RPMI7951 (cell line): ENCODE measurements at places on chromosomes 7 and 10. TPM values are rescaled to one million over a fixed set of nuclear protein-coding genes. Genes with fewer than 3 reads are reported as not detected.
A peak's percentile ranks its signal among the peaks of the same experiment; 100 is the strongest.

Gene WNT8B
- not detected in 2 replicates for total RNA-seq

Gene GHRHR
- not detected in 2 replicates for total RNA-seq

Gene NUTM2D
- total RNA-seq = 0.36 and 0.59 TPM in 2 replicates

Gene ALOX5
- total RNA-seq = 0.10 TPM in 1 of 2 replicates, not detected in the other

Gene HOXA6
- 1.8 and 7.2 TPM in 2 replicates for total RNA-seq

Gene CRPPA
- total RNA-seq = 2.8 and 3.4 TPM in 2 replicates

Gene FAM221A
- 0.72 and 1.7 TPM in 2 replicates for total RNA-seq

Gene GIMAP5
- 0.49 TPM in 1 of 2 replicates, not detected in the other for total RNA-seq

Gene TCAF2
- 3.6 and 4.2 TPM in 2 replicates for total RNA-seq

Gene CRHR2
- total RNA-seq = not detected in 2 replicates

Gene SEMA3E
- total RNA-seq = under 0.01 and 0.29 TPM in 2 replicates

DNA sequence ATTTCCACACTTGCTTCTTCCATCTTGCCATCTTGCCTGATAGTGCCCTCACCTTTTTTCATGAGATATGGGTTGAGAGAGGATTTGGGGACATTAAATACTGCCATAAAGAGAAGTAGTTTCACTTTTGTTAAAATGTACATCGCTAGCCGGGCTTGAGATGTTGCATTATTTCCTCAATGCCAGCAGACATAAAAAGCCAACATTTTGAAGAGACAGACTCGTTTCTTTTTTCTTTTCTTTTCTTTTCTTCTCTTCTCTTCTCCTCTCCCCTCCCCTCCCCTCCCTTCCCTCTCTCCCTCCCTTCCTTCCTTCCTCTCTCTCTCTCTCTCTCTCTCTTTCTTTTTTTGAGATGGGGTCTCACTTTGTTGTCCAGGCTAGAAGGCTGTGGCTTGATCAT, 17.9 kb downstream of the ENKUR start:
- no peak for DNase-seq

DNA sequence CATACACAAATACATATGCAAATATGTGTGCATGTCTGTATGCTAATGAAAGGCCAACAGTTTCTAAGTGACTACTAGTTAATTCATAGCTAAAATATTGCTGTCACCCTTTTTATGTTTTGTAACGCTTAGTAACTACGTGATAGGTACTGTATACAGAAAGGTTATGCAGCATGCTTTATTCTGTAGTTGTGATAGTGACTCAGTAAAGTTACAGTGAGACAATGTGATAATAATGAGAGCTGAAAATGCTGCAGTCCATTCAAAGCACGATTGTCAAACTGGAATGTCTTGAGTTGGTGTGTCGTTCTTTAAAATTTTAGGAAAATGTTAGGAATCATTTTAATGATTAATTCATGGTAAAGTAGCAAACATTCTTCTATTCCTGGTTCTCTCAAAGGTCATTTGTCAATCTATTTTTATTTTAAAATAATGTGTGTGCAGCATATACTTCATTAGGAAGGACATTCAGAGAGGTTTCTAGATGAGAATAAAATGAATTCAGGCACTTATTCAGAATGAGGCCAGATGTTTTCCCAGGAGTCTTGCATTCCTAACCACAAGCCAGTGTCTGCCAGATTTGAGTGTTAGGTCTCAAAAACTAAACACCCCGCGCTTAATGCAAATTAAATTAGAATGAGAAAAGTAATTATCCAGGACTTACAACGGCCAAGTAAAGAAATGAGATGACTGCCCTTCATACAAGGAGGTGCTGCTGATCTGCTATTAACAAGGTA, 408.8 kb upstream of the FZD8 start:
- DNase-seq = no peak

DNA sequence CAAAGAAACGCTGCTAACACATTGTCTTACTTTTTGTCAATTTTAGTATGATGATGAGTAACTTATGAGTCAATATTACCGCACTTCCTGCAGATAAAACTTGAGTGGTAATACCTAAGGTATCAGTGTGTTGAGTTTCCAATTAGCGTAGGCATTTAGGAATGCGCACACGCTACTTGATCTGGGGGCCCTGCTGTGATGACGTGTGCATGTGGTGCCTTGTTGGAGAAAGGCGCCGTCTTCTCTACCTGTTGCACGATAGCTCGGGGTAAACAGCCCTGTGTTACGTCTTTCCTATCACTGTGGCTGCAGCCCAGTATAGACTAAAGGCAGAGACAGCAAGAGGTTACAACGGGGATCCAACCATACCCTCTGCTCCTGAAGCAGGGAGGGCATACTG, 476.8 kb upstream of the ADARB2 start:
- peak; percentile 93 for DNase-seq

- DNase-seq = peak; percentile 71
Observed at GRCh38 chr7:44194069-44194468, 4.8 kb upstream of the GCK start.

DNA sequence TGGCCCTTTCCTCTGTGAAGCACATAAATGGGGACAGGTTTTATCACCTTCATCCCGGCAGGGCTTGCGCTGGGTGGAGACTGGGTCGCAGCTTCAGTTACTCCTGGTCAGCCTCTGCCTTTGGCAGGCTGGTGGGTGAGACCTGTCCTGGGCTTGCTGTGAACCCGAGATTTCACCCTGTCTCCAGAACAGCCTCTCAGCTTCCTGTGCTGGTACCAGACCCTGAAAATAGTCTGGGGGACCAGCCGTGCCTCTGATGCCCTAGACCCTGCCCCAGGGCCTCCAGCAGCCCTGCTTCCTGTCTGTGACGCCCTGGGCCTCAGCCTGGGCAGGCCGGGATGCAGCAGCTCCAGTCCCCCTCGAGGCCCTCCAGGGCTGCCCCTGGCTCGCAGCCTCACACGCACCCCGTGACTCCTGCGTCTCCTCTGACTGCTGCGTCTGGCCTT, 13.2 kb upstream of the PWWP2B start:
- DNase-seq = no peak

- DNase-seq = peak; percentile 75
Observed at GRCh38 chr7:142632271-142633134, 116.8 kb upstream of the PRSS1 start.

- no peak for DNase-seq
Observed at GRCh38 chr7:37545619-37546534, 97.2 kb upstream of the ELMO1 start.

DNA sequence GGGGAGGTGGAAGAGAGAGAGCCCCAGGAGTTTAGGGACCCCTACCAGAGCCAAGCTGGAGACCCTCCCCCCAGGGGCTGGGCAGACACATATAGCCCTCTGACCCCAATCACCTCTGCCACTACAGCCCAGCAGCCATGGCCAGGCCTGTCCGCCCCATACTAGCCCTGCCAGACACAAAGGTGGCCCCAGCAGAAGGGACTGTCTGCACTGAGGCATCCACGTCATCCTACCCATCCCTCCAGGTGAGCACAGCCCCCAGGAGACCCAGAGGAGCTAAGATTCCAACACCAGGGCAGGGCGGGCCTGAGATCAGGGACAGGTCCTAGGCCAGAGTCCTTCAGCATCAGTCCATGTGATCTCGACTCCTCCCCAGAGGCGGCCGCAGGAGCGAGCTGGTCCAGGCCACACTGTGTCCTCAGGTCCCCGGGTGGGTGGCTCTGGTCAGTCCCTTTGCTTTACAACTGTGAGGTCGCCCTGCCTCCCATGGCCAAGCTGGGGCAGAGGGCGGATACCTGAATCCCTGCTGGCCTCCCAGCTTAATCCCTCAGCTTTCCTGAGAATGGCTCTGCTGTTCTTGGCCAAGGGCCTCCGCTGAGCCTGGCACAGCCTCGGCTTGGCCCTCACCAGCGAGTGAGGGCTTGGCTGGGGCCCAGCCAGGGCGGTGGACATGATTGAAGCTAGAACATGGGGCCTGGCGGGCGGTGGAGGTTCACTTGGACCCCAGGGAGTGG, 14.3 kb upstream of the ELN start:
- no peak for DNase-seq

DNA sequence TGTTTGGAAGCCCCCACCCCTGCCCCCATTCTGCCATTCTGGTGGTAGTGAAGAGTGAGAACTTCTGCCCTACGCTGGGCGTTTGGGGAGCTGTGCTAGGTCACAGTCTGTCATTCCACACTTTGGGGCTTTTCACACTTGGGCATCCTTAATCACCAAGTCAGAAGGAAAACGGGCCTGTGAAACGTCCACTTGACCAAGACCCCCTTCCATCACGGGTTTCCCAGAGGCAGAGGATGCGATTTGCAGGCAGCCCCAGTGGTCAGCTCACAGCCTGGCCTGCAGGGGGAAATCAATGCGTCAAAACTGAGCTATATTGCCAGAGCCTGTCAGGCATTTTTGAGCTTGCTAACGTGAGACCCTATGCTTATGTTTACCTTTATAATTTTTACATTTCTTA, 663.3 kb upstream of the MGMT start:
- no peak for DNase-seq
